Esophagus squamous epithelium (tissue), 5 donors: ENCODE measurements at places on chromosomes 1 and 21. TPM values are rescaled to one million over a fixed set of nuclear protein-coding genes. Genes with fewer than 3 reads are reported as not detected.

PLA2G5 gene
- total RNA-seq, result 2.3 TPM

MMP23B gene
- 2.9 TPM for total RNA-seq

FAAH gene
- 13.9 TPM for total RNA-seq

XCL2 gene
- total RNA-seq, result not detected

FCAMR gene
- not detected for total RNA-seq

CFHR1 gene
- not detected for total RNA-seq

ENO1 gene
- total RNA-seq, result 1,218 TPM

UTS2 gene
- not detected for total RNA-seq

SLC22A15 gene
- 9.7 TPM for total RNA-seq

TPTE gene
- total RNA-seq, result not detected

RAP1GAP gene
- total RNA-seq, result 6.8 TPM

NOC2L gene
- total RNA-seq, result 80.2 TPM
